Fibroblast of skin of back (primary cell): ENCODE measurements at places on chromosomes 6 and 20.

DNA sequence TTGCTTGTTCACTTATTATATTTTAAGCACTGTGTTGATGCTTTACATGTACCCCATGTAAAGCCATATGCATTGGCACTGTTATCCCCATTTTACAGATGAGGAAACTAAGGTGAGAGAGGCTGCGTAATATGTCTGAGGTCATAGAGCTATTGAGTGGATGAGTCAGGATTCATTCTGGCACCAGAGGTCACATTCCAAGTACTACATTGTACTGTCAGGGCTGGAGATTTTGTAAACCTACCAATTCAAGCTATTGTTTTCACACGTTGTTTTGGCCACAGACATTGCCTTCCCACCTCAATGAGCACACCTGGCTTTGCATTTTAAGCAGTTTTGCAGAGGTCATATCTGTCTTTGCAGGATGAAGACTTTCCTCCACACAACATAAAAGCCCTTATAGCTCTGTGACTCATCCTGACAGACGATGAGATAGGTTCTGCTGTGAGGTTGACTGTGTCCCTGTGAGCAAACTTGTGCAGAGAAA lies 33.2 kb downstream of the ANKS1A start:
- peak; percentile 39 for DNase-seq

DNA sequence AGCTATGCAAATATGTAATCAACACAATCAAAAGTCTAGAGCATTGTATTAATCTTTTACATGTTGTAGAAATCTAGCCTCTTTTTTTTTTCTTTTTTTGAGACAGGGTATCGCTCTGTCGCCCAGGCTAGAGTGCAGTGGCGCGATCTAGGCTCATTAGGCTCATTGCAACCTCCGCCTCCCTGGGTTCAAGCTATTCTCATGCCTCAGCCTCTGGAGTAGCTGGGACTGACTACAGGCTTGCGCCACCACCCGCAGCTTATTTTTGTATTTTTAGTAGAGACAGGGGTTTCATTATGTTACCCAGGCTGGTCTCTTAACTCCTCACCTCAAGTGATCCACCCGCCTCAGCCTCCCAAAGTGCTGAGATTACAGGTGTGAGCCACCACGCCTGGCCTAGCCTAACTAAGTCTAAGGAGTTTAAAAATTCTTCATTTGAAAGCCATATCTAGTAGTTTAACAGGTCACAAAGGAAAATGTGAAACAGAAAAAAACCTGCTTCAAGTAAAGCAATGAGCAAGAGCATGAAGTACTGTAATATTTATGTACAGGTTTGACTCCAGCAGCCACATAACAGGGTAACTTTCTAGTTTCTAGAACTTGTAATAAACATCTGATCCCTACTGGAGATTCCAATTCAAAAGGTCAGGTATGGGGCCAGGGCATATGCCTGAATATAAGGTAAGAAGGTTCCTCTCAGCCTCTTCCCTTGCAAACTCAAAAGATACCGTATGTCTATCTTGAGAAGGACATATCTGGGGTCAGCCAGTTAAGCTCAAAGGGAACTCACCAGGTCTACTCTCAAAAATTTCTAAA lies 4.4 kb downstream of the CPNE1 start:
- no peak for DNase-seq

DNA sequence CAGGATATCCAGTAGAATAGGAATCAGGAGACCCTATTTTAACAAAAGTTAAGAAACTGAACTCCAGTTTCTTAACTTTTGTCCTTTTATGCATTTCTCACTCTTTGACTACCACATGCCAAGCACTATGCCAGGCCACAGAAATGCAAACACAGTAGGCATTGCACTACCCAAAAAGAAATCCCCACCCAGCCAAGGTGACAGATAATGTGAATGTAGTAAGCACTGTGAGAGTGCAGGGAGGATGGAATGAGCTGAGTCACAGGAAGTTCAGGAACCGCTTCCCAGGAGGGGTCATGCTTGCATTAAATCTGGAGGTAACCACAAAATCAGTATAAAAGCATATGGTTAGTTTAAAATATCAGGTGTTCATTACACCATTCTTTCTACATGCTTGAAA lies 20.1 kb upstream of the FAM83C start:
- peak; percentile 93 for DNase-seq

- DNase-seq: no peak
Measured at GRCh38 chr6:160263196-160263939, 4.7 kb upstream of the SLC22A2 start.

GRCh38 chr6:41372832-41373626 lies 37.6 kb downstream of the NCR2 start:
- no peak for DNase-seq

GRCh38 chr6:33279971-33280511 lies 3.1 kb downstream of the B3GALT4 start:
- DNase-seq: peak; percentile 57

DNA sequence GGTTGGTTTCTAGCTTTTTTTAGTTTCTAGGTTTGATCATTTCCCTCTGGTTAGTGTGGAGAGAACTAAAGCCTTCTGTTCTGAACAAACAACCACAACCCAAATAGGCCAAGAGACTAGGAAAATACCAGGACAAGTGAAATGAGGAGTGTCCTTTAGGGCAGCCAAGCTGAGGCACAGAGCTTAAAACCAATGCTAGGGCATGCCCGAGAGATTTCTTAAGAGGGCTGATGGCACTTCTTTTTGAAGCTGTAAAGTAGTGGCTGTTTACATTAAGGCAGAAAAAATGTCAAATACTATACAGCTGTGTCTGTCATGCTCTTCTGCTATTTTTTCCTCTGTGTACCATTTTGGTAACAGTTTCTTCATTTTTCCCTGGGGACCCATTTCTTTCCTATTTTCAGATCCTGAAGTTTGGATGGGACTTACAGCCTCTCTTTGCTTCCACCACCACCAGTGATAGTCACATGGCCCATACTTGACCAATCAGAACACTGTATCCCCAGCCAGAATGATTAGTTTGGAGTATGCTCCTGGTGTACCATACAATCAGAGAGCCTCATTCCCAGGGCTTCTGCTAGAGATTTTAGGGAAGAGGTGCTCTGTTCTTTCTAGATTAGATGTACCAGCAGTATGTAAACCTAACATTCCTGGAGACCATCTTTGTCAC lies 154.4 kb downstream of the BMP2 start:
- DNase-seq: no peak

DNA sequence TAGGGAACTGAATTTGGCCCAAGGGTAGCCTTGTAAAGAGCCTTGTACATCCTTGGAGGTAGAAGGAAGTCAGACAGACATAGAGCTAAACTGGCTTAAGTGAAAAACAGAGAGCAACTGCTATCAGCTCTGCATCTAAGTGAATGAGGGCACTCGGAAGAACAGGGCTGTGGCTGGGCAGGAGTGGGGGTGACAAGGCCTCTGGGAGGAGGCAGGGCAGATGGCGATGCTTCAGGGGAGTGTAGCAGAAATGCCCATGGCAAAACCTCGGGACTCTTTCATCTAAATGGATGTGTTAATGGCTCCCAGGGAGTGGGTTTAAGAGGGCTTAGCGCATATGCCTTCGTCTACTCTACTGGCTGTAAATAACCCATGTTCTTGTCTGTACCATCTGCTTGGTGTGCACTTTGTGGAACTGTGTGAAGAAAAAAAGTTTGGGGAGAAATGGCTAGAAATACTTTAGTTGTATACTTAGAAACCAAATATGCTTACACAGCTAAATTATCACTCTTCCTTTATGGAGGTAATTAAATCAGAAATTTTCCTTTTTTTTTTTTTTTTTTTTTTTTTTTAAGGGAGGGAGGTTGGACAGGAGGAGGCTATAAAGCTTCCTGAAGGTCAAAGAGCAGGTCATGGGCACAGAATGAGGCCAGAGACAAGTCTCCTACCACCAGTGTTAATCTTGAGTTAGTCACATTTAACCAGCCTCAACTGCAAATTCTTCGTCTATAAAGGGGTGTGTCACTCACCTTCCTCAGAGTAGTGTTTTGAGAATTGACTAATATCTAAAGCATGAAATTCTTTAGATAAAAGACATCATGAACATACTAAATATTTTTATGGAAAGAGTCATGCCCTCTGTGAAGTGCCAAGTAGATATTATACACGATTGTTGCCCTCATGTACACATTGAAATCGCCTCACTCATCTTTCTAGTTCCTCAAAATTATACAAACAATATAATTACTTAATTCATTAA lies 60.9 kb downstream of the FYN start:
- peak; percentile 84 for DNase-seq

GRCh38 chr6:69390125-69390524 lies 406.7 kb downstream of the LMBRD1 start:
- DNase-seq: no peak

DNA sequence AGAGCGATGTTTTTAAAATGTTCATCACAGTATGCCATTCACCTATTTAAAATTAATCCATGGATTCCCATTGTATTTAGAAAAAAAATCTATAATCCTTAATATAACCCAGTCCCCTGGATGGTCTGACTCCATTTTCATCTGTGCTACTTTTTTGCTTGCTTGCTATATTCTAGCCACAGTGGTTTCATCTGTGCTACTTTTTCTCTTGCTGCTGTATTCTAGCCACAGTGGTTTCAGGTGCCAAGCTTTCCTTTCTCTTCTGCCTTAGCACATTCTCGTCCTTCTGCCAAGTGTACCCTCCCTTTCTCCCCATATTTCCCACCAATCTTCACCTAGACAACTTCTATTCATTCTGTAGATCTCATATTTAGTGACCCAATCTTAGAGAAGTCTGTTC lies 33.3 kb upstream of the SOX4 start:
- DNase-seq: no peak

GRCh38 chr20:50115591-50116367 lies 2.8 kb upstream of the UBE2V1 start:
- peak; percentile 96 for DNase-seq

DNA sequence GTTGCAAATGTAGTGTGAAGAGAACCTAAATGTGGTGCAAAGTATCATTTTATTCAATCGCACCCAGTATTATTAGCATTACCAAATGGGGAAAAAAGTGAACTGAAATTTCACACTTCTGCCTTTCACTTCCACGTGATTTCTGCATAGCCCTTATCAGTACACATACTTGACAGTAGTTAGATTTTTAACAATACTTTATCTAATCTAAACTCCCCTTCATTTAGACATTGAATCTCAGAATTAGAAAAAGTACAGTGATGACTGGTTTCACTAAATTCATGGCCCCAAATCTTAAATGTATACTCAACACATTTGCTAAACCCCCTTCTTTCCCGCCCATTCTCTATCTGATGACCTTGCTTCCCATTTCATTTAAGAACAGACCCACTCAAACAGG lies 14.3 kb downstream of the STX7 start:
- no peak for DNase-seq

- no peak for DNase-seq
Measured at GRCh38 chr20:33061658-33062028, 7.9 kb downstream of the BPIFB3 start.

GRCh38 chr20:46791722-46792416 lies 82.4 kb downstream of the SLC2A10 start:
- no peak for DNase-seq

DNA sequence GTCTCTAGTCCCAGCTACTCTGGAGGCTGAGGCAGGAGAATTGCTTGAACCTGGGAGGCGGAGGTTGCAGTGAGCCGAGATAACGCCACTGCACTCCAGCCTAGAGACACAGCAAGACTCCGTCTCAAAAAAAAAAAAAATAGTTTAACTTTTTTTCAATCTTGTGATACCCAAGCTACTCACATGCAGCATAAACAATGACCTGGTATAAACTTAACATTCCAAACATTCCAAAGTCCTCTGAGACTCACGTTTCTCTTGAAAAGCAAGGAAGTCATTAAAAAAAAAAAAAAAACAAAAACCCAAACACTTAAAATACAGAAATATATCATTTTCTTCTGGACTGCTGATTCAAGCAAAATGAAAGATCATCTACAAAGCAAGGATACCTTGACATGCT lies 14.3 kb downstream of the CRNKL1 start:
- peak; percentile 50 for DNase-seq

DNA sequence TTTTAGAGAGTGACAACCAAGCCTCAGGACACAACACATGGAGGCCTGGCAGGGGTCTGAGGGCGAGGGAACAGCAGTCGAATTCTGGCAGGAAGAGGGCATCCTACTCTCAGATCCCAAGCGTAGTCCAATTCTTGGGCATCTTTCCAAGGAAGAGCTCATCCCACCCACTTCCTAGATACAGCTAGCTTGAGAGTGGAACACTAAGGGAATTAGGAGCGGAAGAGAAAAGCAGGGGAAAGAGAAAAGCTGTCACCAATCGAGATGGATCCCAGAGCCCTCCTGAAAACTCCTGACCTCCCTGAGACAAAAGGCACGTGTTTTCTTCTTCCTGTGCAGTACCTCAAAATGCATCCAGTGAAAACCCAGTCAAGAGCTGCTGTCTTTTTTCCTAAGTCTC lies 67.1 kb downstream of the GFOD1 start:
- DNase-seq: no peak

DNA sequence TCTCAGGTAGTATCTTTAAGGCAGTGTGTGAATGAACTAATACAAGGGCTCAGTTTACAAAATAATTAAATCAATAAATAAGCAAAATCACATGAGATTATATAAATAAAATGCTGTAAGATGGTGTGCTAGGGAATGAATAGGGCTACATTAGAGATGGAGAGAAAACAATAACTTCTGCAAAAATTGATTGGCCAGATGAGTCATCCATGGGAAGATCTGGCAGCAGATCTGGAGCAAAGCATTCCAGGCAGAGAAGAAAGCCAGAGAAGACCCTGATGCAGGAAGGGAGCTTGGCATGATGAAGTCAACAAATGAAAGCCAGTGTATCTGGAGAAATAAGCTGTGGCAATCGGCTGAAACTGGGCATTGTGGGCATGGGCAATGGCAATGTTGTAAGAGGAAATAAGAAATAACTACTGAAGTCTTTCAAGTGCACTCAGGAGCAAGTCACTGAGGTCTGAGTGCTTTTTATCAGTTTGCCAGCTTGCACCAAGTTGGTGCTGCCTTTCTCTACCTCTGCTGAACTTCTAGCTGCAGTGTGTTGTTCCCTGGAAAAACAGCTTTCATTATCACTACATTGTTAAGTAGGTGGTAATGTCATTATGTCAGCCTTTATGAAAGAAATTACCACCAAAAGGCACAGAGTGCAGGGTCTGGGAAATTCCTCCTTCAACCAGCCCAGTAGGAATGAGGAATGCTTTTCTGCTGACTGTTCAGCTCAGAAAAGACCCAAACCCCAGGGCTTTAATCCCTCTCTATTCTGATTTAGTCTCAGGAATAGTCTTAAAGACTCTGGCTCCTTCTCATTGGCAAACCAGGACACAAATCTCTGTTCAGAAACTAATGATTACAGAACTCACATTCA lies 231.6 kb downstream of the HTR1B start:
- DNase-seq: peak; percentile 34
